ENCODE measurements at places on chromosomes 12 and 14.

DNA sequence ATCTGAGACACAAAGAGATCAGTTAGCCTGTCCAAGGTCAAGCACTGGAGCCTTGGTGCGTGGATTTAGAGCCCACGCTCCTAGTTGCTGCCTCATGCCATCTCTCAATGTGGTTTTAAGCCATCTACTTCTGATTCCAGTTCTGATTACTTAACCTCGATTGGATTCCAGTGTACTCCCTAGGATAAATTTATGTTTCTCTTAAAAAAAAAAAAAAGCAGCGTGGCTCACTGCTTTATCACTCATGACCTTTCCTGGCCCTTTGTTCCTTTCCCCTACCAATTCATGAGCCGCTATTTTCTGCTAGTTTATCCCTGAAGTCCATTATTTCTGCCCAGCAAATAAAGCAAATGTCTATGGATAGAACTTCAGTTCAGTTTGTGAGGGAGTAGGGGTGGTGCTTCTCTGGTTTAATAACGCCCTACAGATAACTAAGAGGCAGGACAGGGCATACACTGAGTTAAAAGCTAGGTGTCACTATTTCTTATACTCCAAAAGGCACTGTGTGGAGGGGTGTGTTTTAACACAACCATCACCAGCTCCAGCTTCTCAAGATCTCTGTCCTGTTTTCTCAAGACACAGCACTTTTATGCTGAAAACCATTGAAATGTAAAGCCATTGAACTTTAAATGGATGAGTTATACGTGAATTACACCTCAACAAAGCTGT is 9.8 kb upstream of the PARP11 start:
- peaks cover 17% of the 10 kb centered on the region for H3K27me3 ChIP-seq
- no peak overlapping the region for H3K27ac ChIP-seq
- no peaks in the 10 kb centered on the region for H3K36me3 ChIP-seq
- no peak for DNase-seq

- H3K27ac ChIP-seq = no peak overlapping the region
- no peak for DNase-seq
- H3K4me3 ChIP-seq = no peak overlapping the region
- peaks cover 6% of the 10 kb centered on the region for H3K4me1 ChIP-seq
Measured at GRCh38 chr12:51675071-51675803, 84.2 kb downstream of the SCN8A start.

DNA sequence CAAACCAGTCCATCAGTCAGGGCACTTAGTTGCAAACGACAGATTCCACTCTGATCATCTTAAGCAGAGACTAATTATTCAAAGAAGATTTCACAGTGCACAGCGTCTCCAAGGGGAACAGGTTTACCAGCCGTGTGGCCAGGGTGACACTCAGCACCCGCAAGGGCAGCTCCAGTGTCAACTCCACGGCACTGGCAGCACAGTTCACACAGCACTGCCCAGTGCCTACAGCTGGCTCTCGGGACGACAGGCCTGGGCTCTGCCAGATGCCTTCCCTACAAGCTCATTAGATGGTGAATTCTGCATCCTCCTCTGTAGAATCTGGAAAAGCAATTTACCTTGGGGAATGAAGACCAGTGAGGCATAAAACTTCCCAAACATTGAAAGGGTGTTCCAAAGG is 4.9 kb downstream of the OR10P1 start:
- no peak overlapping the region for H3K4me3 ChIP-seq
- no peak overlapping the region for H3K27ac ChIP-seq
- DNase-seq = no peak
- peaks cover 7% of the 10 kb centered on the region for H3K4me1 ChIP-seq

GRCh38 chr14:24774187-24774915 is 140.4 kb upstream of the GZMB start:
- H3K4me3 ChIP-seq = no peak overlapping the region
- H3K27ac ChIP-seq = no peak overlapping the region
- H3K27me3 ChIP-seq = peaks cover 4% of the 10 kb centered on the region
- no peak for DNase-seq
- H3K36me3 ChIP-seq = no peaks in the 10 kb centered on the region

All from progenitor cell of endocrine pancreas (in vitro differentiated cells).